ENCODE measurements at places on chromosomes 12 and 14.

GRCh38 chr12:2124466-2125023 lies 71.8 kb downstream of the CACNA1C start:
- no peak for DNase-seq

GRCh38 chr12:54126696-54127537 lies 61.9 kb downstream of the SMUG1 start:
- no peak for DNase-seq

GRCh38 chr12:123891516-123892179 lies 81.0 kb downstream of the CCDC92 start:
- DNase-seq = no peak

DNA sequence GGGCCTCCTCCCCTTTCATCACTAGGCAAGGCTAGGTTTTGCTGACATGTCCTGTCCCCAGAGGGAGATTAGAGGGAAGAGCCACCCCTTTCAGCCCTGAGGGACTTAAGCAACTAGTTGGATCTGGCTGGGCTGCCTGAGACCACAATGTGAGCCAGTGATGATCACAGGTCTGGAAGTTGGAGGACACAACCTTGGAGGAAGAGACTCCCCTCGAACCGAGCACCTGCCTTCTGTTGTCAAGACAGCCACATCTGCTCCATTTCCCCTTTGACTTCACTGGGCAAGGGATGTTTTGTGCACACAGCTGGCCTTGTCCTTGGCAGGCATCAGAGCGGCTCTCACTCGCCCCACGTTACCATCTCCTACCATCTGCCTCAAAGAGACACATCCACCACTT lies 31.4 kb downstream of the MVK start:
- no peak for DNase-seq

GRCh38 chr12:91180582-91181395 lies 1.8 kb downstream of the DCN start:
- DNase-seq = no peak

DNA sequence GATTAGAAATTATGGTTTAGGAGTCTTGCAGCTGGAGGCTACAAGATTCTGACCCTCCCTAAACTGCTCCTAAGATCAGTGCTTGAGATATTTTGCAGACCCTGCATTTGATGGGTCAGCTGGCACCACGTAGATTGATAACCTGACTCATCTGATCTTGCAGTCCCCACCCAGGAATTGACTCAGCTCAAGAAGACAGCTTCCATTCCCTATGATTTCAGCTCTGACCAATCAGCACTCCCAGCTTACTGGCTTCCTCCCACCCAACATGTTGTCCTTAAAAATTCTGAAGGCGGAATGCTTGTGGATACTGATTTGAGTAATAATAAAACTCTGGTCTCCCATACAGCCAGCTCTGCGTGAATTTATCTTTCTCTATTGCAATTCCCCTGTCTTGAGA lies 23.2 kb upstream of the MTHFD1 start:
- DNase-seq = no peak

GRCh38 chr12:96652870-96653269 lies 163.5 kb downstream of the CFAP54 start:
- no peak for DNase-seq

GRCh38 chr12:56451147-56451546 lies 1.9 kb upstream of the TIMELESS start:
- no peak for DNase-seq

DNA sequence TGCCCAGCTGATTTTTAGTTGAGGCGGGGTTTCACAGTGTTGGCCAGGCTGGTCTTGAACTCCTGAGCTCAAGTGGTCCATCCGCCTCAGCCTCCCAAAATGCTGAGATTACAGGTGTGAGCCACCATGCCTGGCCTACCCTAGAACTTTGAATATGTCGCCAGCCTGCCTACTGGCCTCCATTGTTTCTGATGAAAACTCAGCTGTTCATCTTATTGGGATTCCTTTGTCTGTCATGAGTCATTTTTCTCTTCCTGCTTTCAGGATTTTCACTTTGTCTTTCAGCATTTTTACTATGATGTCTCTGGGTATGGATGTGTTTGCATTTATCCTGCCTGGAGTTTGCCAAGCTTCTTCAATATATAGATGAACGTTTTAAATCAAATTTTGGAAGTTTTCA lies 8.1 kb upstream of the B3GNT4 start:
- DNase-seq = no peak

DNA sequence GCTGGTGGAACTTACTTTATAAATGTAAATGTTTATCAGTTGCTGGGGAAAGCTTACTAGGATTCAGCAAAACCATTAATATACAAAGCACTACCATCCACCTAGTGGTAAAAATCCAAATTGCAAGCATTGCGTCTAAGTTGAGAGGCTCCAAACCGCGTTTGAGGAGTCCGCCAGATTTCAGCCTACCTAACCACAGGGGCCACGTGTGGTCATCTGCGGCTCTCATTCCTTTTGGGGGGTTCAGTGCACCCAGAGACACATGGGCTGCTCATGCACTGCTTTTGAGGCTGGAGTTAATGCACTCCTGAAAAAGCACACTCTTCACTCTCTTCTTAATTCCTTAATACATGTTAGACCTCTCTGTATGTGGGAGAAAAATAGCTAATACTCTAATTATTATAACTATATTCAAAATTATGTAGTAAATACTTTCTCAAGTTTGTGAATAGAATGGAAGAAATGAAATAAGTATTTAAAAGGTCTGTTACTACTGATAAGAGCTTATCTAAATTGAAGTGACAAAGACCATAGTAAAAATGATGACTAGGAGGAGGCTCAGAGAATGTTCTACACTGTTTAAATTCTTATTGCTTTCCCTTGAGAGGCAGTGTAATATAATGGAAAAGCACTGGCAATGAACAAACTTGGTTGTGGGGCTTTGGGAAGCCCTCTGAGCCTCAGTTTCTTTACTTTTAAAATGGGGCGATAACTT lies 41.4 kb upstream of the MANSC4 start:
- peak; percentile 50 for DNase-seq

DNA sequence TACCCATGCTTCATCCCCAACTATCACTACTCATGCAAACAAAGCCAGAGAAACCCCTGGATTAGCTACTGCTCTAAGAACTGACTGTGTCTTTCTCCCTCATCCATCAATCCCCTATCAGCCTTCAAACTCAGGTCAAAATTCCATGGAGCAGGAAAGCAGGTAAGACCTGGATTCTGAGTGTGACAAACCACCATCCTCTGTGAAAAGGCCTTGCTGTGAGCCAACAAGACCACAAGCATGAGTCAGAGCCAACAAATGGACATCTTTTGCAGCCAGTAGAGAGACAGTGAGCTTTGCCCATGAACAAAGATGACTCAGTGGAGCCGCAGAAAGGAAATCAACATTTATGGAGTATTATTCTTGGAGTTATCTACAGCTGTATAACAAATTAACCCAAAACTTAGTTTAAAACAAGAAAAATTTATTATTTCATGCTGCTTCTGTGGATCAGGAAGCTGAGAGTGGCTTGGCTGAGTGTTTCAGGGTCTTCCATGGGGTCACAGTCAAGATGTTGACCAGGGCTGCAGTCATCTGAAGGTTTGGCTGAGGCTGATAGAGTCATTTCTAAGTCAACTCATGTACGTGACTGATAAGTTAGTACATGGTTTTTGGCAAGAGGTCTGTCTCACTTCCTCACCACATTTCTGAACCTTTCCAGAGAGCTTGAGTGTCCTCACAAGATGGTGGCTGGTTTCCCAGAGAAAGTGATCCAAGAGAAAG lies 61.1 kb downstream of the PITPNM2 start:
- DNase-seq = no peak

GRCh38 chr14:99538733-99539132 lies 57.5 kb downstream of the CCNK start:
- DNase-seq = no peak

DNA sequence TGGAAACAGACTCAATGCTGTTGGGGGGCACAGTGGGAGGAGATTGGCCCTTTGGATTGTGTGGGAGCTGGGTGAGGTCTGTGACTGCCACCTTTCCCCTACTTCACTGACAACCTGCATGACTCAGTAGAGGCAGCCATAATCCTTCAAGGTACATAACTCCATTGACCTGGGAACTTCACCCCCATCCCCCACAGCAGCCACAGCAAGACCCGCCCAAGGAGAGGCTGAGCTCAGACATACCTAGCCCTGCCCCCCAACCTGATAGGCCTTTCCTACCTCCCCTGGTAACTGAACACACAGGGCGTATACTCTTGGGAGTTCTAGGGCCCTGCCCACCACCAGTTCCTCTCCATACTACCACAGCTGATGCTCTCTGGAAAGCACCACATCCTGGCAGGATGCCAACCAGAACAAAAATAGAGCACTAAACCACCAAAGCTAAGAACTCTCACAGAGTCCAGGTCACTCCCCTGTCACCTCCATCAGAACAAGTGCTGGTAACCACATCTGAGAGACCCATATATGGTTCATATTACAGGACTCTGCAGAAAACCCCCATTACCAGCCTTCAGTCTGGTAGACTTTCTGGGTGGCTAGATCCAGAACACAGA lies 703.9 kb downstream of the FSCB start:
- DNase-seq = no peak

DNA sequence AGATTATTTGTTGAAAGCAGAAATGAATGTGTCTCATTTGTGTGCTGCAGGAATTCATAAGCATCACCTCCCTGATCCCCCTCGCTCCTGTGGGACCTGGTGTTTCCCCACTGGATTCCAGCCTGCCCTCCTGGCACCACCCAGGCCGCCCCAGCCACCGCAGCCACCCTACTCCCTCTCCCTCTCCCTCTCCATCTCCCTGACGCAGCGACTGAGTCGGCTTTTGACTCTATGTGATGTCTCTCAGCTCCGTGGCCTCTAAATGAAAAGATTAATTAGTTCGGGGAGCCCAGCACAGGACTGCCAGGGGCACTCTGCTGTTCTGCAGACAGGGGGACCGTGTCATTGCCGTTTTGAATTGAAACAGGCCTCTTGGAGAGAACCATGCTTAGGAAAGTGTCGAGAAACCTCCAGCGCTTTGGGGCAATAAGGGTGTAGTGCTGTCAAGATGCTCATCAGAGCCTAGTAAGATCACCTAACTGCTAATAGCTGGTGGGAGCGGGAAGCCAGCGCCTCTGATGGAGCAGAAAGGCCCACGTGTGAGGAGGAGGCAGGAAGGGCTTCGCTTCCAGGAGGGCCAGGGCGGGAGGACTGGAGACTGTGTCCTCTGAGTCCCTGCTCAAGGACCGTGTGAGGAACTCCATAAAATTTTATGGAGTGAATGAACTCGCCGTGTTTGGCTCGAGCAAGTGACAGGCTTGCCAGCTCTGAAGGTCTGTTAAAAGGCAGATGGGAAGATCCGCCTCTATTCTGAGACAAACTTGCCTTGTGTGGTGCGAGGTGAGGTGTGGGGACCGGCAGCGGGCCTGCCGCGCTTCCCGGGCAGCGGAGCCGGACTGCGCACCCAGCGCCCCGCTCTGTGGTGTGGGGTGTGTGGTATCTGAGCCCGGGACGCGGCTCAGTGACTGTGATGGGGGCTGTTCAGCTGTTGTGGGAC lies 157.4 kb upstream of the C14orf180 start:
- no peak for DNase-seq

DNA sequence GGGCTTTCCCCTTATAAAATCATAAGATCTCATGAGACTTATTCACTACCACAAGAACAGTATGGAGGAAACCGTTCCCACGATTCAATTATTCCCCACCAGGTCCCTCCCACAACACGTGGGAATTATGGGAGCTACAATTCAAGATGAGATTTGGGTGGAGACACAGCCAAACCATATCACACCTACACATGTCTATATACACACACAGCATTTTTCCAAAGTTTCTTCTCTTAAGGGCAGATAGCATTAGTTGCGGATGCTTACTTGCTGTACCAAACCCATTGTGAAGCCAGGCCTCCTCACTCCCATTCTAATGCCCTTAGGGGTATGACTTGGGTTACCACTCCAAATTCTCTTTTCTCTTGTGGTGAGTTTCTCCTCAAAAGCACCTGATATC lies 104.1 kb upstream of the RAP1B start:
- no peak for DNase-seq

DNA sequence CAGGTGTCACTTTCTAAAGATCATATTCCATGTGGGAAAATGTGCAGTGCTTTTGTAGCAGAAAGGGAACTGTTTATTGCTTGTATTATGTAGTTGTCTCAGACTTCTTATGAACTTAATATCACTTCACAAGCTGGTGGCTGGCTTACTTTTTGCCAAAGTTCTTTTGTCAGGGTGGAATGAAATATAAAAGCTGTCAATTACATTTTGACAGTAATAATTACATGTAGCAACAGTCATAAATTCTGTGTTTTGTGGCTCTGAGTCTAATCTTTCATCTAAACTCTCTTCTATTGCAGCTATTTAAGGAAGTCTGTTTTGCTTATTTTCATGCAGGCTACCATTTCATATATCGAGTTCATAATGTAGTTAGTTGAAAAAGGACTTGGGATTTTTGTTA lies 106.6 kb downstream of the OTOGL start:
- no peak for DNase-seq

- DNase-seq = no peak
Measured at GRCh38 chr12:26255893-26256645, 60.7 kb downstream of the SSPN start.

DNA sequence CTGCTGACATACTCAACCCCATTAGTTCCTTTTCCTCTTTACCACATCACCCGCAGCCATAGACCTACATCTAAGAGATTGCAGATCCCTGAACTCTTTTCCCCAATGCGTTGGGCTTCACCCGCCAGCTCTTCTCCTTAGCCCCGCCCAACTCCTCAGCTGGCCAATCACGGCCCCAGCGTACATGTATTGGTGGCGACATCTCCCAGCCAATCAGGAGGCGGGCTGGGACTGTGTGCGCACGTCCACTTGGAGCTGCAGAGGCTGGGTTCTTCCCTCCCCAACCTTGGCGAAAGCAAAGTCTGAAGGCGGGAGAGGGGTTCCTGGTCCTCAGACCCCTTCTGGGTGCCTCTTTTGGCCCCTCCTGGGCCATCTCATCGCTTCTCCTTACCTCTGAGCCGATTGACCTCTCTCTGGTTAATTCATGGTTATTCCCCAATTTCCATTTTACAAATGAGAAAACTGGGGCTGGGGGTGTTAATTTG lies 11.0 kb downstream of the PDE1B start:
- DNase-seq = peak; percentile 82

DNA sequence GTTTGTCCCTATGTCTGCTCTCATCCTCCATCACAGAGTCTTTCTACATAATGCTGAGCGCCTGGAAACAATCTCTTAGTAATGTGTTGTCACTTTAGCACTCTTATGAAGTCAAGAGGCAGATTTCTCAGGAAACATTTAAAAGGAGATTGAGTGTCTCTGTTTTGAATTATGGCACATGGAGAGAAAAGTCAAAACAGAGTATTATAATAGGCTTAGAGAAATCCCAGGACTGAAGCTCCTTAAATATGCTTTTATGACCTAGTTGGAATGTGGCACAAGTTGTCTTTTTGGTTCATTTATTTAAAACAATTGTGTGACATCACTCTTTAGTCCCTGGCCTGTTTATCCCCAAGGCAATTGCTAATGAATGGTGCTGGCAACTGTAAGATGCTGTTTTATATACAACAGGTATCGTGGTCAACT lies 117.8 kb upstream of the HIF1A start:
- DNase-seq = no peak

GRCh38 chr12:125324861-125325490 lies 259.7 kb downstream of the AACS start:
- DNase-seq = no peak

DNA sequence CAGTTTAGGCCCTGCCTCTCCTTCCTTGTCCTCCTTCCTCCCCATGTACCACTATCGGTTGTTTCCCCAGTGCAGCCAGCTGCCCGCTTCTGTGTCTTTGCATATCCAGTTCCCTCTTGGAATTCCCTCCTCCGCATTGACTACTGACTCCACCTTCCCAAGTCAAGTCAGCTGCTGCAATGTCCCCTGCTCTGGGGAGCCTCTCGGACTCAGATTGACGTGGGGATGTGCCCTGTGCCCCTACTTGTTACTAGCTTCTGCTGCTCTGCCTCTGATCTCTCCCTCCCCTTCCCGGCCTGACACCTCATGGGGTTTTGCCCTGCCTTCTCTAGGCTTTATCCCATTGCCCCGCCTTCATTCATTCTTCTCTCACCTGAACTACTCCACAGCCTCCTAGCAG lies 2.1 kb upstream of the CD9 start:
- no peak for DNase-seq

Measured in NCI-H748 treated with DMSO at 0.1 percent for 48 hours (cell line).